ENCODE measurements at places on chromosomes 7 and 10.

GRCh38 chr7:159317294-159317693 is 172.6 kb upstream of the VIPR2 start:
- DNase-seq: no peak

- no peak for DNase-seq
These were observed 746.2 kb upstream of the POM121L12 start for GRCh38 chr7:52289247-52289646.

DNA sequence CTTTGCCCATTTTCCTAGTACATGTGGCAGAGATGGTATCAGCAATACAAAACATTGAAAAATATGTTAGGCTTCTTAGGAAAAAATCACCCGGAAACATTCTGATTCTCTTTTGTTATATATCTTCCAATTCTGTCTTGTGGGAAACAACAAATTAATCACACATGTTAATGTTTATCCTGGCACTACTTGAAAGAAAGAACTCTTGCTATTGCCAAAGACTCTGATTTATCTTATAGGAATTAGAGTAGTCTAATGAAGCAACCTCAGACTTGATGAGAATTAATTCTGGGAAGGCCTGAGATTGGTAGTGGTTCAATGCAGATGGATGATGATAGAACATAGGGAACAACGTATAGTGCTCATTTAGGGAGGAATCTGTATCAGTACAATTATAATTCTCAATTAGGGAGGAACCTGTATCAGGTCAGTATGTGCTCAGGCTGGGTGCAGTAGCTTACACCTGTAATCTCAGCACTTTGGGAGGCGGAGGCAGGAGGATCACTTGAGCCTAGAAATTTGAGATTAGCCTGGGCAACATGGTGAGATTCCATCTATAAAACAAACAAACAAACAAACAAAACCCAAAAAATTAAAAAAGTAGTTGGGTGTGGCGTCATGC is 50.7 kb downstream of the TAS2R16 start:
- no peak for DNase-seq

GRCh38 chr10:20935301-20935700 is 38.2 kb upstream of the NEBL start:
- DNase-seq: no peak

- no peak for DNase-seq
These were observed 381.3 kb upstream of the NFE2L3 start for GRCh38 chr7:25770670-25771069.

DNA sequence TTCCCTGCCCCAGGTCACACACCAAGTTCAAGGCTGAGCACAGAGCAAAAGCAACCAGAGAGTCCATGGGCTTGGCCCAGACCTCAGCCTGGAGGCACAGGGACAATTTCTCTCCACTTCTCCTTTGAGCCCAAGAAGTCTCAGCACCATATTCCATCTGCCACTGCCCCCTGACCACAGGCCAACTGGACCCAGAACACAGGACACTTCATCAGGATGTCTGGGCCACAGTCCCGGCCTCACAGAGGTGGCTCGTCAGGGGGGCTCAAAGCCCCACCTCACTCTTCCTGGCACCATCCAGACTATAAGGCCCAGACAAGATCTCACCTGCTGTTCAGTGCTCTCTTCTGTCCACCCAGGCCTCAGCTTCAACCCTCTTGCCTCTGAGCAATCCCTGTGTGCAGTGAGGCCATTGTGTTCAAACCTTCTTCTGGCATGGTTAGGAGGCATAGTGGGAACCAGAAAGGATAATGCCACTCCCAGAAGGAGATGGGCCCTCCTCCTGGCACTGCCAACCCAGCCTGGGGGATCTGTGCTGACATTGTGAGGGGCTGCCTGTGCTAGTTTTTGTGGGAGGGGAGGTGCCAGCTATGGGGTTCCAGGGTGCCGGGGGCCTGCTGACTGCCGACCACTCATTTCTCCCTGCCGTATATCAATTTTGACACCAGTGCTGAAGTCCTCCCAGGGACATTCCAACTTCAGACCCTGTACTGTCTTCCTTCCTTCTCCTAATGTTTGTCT is 49.7 kb upstream of the ANTXRL start:
- DNase-seq: no peak

DNA sequence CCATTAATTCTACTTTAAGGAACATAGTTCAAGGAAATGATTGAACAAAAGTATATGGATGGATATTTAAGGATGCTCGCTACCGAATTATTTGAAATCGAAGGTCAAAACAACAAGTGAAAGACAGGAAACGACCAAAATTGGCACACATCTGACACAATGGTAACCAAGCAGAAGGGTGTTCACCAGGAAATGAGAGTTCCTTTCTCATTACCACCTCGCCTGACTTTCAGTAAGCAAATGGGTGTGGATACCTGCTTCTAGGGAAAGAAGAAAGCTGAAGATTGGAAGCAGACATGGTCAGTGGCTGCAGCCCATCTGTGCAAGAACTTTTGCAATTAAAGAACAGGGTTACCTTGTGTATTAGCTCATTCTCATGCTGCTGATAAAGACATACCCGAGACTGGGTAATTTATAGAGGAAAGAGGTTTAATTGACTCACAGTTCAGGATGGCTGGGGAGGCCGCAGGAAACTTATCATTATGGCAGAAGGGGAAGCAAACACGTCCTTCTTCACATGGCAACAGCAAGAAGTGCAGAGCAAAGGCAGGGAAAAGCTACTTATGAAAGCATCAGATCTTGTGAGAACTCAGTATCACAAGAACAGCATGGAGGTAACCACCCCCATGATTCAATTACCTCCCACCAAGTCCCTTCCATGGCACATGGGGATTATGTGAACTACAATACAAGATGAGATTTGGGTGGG is 6.2 kb upstream of the TMEM273 start:
- no peak for DNase-seq

- DNase-seq: no peak
These were observed 564.5 kb upstream of the IGFBP3 start for GRCh38 chr7:46485481-46486065.

- DNase-seq: no peak
These were observed 112.5 kb downstream of the PDE1C start for GRCh38 chr7:31957756-31958155.

DNA sequence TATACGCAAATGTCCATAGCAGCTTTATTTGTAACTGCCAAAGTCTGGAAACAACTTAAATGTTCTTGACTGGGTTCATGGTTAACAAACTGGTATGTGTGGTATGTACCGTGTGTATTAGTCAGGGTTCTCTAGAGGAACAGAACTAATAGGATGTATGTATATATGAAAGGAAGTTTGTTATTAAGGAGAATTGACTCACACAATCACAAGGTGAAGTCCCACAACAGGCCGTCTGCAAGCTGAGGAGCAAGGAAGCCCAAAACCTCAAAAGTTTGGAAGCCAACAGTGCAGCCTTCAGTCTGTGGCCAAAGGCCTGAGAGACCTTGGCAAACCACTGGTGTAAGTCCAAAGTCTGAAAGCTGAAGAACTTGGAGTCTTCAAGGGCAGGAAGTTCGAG is 66.8 kb downstream of the TMEM168 start:
- no peak for DNase-seq

GRCh38 chr10:43235070-43235900 is 31.6 kb downstream of the RASGEF1A start:
- DNase-seq: no peak

GRCh38 chr10:102679596-102679995 is 34.6 kb downstream of the ARL3 start:
- no peak for DNase-seq

DNA sequence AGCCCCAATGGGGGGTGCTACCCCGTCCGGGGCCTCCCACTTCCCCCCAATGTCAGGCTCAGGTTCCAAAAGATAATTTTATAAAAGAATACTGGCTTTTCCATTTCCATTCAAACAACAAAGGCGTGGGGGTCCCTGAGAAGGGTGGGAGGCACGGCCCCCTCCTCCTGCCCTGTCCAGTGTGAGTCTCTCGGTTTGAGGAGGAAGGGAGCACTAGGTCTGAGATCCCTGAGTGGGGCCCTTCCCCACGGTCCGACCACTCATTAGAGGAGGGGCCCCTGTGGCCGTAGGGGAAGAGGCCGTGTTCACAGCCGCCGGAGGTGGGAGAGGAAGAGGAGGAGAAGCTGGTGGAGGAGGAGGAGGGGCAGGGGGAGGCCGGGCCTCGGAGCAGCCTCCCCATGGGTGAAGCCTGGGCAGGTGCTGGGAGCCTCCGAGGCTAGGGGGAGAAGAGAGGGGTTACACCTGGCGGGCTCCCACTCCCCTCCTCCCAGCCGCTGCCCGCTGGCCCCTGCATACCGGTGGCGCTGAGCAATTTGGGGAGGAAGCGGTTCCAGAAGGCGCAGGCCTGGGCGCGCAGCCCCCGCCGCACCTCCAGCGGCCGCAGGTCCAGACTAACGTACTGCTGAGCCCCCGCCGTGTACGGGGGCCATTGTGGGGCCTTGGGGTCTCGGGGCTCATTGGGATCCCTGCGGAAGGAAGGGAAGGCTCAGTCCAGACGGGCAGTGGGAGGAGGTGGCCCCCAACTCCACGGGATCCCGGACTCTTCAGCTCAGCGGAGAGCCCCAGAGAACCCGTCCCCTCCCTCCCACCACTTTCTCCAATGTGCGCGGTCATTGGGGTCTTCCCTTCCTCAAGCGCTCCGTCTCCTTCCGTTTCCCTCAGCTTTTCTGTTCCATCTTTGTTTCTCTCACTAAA is 1.4 kb upstream of the UFSP1 start:
- no peak for DNase-seq

DNA sequence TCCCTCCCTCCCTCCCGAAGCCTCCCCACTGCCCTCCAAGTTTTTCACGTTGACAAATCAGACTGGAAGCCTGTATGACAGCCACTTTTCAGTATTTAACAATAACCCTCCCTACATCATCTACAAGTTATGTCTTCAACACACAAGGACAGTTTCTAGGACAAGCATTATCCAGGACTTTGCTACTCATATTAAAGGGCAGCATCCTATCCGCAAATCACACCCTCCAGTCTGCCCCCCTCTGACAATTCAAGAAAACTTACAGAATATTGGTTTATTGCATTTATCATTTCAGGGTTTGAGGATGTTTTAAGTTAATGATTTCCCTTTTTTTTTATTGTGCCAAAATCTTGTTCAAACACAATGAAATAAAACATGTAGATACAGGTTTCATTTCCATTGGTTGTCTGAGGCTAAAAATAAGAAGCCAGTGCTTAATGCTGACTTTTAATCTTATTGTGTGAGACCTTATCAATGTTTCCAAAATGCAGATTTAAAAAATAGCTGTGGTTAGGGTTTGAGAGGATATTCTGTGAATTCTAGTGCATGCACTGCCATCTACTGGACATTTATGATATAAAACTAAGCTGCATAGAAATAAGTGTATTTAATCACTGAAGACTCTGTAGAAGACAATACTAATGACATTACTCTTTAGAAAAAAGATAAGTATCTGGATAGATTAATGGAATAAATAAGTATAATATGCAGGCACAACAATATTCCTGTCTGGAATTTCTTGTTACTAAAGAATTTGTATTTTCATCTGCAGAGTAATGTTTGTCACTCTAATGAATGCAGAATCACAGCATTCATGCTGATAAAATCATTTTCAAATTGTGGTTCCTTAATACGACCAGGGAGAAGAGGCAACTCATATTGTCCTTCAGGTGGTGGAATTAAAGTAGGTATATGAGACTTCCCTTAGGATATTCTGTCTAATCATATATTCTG is 64.1 kb downstream of the CAV1 start:
- no peak for DNase-seq

GRCh38 chr10:100996678-100997359 is 2.8 kb upstream of the LZTS2 start:
- no peak for DNase-seq

GRCh38 chr7:122750389-122750788 is 47.7 kb upstream of the RNF148 start:
- DNase-seq: no peak

GRCh38 chr10:74190494-74190893 is 39.5 kb downstream of the ADK start:
- DNase-seq: no peak

GRCh38 chr7:151007469-151007898 is 16.7 kb downstream of the NOS3 start:
- no peak for DNase-seq

GRCh38 chr7:46713868-46714596 is 793.0 kb upstream of the IGFBP3 start:
- DNase-seq: no peak

DNA sequence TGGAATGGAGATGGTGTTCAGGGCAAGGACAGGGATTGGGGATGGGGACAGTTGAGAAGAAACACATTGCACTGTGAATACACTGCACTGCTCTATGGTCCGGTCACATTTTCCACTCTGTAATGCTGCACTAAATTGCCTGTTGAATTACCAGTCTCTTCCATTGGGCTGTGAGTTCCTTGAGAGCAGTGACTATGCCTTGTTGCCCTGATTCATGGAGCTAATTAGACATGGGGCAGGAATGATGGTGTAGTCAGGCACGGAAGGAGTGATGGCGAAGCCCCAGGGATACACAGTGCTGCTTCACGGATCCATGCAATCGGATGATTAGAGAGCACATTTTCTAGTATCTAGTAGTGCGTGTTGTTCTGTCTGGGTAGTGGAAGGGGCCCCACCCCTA is 25.4 kb upstream of the GPAM start:
- no peak for DNase-seq

DNA sequence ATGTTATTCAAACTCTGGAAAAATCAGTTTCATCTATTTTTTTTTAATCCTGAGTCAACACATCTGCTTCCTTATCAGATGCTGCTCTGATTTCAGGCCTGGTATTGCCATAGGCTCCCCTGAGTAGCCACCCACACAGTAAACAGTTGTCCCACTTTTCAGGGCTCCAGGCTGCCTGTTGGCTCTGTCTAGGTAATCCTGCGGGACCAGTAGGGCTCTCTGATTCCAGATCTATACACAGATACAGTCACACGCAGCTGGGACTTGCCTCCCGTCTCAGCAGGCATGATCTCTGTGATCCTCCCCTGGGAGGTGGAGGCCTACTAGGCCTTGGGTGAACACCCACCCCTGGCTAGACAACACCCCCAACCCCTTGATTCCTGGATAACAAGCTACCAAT is 206.1 kb downstream of the CREB5 start:
- DNase-seq: no peak

DNA sequence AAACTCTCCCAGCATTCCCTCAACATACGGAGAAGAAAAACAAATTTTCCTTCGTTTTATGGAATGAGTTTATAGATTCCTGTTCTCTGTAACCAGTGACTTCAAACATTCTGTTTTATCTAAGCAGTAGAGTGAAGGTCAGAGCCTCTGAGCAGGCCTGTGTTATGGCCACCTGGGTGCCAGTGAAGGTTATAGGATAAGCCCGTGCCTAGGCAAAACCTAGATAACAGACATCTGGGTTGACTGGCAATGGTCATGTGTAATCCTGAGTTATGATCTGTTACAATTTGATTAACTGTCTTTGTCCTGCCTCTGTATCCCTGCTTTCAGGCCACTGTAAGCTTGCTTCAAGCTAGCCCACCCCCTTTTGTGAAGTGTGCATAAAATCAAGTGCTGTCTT is 8.3 kb downstream of the LSM5 start:
- no peak for DNase-seq

GRCh38 chr10:70588255-70588654 is 14.3 kb downstream of the PRF1 start:
- DNase-seq: no peak

GRCh38 chr10:74669210-74669609 is 157.2 kb upstream of the KAT6B start:
- no peak for DNase-seq
